ENCODE measurements at places on chromosomes 1 and 21.

DNA sequence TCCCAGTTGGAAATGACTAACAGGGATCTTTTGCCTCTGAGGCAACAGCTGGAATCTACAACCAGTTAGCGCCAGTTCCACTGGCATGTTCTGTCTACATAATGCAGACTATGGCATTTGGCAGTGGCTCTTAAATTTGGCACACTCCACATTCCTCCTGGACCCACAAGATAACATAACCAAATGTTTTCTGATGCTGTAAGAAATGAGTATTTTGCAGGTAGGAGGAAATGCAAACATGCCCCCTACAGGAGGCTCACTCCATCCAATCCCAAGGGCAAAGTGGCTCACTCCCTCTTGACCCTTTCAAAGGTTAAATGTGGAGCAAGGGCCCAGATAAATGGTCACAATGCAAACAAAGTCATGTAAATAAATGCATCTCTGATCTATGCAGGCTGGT, 129.2 kb upstream of the PROX1 start:
- no peak for DNase-seq

GRCh38 chr1:234879147-234880080, 249.2 kb downstream of the TOMM20 start:
- no peak for DNase-seq

DNA sequence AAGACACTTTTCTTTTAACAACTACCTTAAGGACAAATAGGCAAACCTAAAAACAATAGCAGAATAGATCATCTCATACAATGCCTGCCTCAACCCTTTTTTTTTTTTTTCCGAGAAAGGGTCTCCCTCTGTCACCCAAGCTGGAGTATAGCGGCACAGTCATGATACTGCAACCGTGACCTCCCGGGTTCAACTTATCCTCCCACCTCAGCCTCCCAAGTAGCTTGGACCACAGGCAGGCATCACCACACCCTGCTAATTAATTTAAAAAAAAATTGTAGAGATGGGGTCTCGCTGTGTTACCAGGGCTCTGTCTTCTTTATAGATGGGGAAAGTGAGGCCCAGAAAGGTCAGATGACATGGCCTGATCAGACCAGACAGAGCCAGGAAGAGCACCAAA, 7.9 kb downstream of the SH3BGRL3 start:
- no peak for DNase-seq

DNA sequence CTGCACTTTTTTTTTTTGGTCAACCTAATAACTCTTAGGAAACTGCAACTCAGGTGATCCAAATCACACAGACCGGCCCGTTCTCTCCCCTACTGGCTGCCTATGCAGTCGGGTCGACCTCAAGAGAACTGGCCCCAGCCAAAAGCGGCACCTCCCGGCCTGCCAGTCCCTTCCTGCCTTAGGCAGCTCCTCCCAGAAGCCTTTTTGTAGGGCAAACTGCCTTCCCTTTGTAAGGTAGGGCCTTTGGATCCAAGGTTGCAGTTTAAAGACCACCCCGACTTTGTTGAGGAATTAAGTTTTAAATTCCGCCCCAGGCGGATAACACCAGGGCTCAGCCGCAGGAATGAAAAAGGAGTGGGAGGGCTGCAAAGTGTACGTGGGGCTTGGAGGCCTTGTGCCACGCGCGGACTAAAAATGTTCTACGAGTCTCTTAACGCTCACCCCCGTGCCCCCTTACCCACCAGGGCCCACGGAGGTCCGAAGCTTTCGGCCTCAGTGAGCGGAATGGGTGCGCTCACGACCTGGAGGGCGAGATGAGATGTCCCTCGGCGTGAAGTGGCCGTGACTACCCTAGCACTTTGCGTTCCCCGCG, 642 bp upstream of the ST3GAL3 start:
- DNase-seq, result peak; percentile 20

DNA sequence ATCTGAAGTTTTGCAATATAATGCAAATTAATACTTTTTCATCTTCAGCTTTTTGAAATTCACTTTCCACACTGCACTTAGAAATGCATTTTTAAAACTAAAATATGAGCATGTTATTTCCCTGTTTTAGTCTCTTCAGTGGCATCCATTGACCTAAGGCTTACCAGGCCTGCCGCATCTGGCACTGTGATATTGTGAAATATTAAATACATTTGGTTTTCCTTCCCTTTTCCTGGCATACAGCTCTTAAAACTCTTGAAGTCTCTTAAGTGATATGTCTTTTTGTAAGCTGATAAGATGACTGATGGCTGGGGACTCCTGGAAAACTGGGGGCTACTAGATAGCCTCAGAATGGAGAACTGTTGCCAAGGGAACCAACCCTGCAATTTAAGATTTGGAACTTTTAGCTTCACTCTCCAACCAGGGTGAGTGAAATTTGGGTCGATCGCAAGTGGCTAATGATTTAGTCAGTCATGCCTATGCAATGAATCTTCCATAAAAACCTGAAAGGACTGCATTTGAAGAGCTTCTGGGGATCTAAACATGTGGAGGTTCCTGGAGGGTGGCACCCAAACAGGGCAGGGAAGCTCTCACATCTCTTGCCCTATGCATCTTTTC, 75.5 kb upstream of the PDC start:
- DNase-seq, result no peak

GRCh38 chr1:186849271-186849671, 20.5 kb downstream of the PLA2G4A start:
- no peak for DNase-seq

GRCh38 chr1:225435487-225435886, 7.6 kb upstream of the LBR start:
- DNase-seq, result no peak

- DNase-seq, result no peak
These were observed 247.9 kb downstream of the GRIK1 start for GRCh38 chr21:29691616-29692491.

- DNase-seq, result no peak
These were observed 92.3 kb upstream of the NFIA start for GRCh38 chr1:60989749-60990713.

DNA sequence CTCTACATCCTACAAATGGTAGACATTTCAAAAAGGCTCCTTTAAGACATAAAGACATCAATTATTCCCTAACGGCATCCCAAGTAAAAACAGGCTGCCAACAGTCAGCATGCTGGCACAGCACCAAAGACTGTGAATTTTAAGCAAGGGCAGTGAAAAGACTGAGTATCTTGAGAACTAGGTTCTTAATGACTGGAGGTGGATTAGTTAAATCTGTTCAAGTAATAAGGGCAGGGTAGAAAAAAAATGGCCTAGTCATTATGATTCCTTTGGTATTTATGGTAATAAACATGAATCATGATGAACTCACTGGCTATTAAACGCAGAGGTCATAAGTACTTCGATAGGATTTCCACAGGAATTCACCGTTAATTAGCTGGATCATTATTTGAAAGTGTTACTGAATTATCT, 75.2 kb downstream of the KIFAP3 start:
- no peak for DNase-seq

GRCh38 chr1:168430321-168430720, 113.5 kb downstream of the XCL2 start:
- no peak for DNase-seq

GRCh38 chr1:156833603-156834002, 17.0 kb upstream of the SH2D2A start:
- DNase-seq, result no peak

DNA sequence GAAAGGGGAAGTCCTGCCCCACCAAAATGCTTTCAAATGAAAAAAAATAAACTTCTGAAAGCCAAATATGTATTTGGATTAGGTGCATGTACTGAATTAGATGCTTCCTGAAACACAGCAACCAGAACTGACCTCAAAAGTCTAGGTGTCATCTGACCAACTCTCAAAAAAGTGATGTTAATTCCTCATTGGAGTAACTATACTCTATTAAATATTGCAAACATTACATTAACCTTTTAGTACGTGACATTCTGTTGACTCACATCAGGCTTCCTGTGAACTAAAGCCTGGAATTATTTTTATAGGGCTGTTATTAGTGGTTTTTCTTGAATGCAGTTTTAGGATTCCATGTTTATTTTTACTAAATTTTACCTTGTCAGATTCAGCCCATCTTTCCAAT, 73.5 kb downstream of the ASTN1 start:
- DNase-seq, result no peak

DNA sequence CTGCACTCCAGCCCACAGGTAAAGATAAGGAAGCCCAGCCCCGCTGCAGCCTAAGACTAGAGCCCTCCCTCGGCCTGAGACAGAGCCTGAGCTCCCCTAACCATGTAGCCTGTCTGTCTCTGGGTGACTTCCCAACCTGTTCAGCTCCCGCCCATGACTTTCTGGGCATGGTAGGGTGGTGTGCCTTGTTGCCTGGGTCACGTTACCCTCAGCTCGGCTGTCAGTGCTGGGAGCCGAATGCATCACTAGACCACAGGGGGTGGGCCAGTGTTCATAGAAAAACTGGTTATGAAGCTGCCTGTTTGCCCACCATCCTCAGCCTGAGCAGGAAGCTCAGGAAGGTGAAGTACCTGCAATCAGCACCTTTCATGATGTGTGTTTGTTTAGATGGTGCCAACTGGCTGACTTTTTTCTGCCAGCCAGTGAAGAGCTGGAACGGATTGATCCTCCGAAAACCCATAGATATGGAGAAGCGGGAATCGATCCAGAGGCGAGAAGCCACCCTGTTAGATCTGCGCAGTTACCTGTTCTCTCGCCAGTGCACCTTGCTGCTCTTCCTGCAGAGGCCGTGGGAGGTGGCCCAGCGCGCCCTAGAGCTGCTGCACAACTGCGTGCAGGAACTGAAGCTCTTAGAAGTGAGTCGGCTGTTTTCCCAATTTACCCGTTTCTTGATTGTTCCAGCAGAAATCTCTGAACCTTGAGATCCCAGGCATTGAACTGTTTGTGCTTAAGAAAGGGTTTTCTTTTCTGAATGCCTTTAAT, 43.9 kb upstream of the PWP2 start:
- no peak for DNase-seq

DNA sequence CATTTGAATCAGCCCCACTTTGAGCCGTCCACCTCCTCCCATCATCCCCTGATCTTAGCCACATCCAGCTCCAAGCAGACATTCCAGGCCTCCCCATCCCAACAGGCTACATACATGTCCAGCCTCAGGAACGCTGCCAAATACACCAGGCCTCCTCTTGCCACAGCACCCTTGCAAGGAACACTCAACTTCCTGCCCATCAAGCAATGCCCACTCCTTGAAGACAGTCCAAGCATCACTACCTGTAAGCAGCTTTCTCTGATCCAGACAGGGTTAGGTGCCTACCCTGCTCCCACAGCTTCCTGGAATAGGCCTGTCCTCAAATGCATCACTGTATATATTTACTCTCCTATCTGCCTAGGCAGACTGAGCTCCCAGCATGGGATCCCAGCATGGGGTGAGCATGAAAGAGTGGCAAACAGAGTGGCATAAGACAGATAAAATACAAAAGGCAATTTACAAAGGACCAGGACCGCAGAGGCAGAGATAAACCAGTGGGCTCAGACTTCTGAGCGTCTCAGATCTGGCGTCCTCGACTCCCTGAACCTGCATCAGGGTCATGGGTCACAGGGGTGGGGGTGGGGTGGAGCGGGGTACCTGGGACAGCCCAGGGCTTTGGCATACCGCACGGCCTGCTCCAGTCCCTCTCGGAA, 816 bp downstream of the HYI start:
- peak; percentile 17 for DNase-seq

GRCh38 chr21:33734818-33735217, 92.5 kb downstream of the ITSN1 start:
- no peak for DNase-seq

GRCh38 chr1:66300972-66301451, 232.9 kb upstream of the SGIP1 start:
- DNase-seq, result no peak

DNA sequence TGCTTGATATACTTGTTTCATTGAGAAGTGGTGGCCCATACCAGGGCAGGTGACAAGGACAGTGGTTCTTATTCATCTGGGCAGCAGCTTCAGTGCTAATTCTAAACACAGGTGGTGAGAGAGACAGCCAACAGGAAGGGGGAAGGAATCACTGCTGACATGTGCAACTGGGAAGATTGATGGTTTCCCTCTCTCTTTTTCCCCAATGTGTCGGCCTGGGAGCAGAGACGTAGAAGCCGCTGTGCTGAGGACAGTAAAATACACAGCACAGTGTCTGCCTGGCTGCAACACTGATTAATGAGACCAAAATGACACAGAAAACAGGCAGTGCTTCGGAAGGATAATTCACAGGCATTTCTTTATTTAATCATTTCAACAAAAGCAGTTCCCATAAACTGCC, 48.8 kb downstream of the WARS2 start:
- DNase-seq, result no peak
